SW 1271 (cell line): ENCODE measurements at places on chromosomes 13 and 19.

GRCh38 chr19:50333235-50333736, 4.1 kb upstream of the KCNC3 start:
- peak; percentile 80 for DNase-seq

- no peak for DNase-seq
These were observed 525.1 kb downstream of the LMO7 start for GRCh38 chr13:76160961-76161925.

- DNase-seq = no peak
These were observed 39.7 kb upstream of the SACS start for GRCh38 chr13:23473221-23473620.

GRCh38 chr19:294946-295686, 3.9 kb upstream of the PLPP2 start:
- DNase-seq = no peak

DNA sequence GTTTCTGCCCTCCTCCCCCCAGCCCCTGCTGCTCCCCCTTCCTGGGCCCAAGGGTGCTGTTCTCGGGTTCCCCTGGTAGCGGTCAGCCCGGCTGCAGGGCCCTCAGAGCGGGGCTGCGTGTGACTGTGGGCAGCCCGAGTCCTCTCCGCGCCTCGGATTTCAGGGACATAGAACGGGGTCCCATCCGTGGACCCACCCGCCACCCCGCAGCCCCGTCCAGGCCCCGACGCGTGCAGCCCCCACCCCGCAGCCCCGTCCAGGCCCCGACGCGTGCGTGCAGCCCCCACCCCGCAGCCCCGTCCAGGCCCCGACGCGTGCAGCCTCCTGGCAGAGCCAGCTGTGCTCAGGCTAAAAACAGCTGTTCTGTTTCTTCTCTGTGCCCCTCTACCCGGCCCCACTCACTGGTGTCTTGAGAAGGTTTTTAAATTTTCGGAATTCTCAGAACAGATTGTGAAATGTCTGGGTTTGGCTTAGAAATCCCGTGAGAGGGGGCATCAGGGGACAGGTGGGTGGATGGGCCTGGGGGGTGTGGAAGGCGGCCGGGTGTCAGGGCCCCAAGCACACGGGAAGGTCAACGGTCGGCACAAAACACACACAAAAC, 5.5 kb upstream of the PRTN3 start:
- DNase-seq = no peak

DNA sequence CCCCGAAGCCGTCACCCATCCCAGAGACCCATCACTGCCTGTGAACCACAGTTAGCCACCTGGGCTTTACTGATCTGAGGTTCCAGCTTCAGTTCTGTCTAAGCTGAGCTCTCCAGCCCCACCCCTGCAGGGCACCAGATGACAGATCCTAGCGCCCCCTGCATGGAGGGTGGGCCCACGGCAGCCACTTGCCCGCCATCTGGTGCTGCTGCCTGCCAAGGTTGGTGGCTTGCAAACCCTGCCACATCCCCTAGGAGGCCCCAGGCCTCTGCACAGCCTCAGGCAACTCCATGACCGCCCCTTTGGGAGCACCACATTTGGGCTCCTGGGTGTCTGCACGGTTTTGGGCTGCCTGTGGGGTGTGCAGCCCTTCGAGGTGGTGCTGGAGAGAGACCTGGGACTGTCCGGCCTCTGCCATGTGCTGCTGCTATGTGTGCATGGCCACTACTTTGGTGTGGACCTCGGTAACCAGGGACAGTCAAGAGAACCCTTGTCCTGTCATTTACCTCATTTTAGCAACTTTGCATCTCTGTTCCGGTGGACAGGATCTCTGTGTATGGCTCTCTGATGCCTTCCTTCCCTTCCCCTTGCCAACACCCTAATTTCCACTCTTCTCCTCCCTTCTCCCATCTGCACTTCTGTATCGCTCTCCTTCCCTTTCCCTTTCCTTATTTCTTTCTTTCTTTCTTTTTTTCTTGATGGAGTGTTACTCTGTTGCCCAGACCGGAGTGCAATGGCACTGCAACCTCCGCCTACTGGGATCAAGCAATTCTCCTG, 17.4 kb upstream of the SDHAF1 start:
- DNase-seq = no peak

- DNase-seq = no peak
These were observed 183.2 kb upstream of the SOX1 start for GRCh38 chr13:111883571-111884343.

DNA sequence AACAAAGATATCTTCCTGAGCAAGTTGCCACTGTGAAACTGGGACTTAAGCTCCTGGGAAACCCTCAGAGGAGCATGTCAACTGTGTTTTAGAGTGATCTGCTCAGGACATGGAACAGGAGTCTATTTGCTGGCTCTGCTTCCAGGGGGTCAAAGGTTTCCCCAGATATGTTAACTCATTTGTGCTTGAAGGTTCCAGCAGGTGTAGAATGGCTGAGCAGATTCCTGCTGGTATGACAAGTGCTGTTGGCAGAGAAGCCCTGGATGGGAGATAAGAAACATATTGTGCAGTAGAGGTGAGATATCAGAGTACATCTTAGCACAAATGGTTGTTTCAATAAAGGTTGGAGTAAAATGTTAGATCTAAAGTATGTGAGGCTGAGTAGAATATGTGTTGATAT, 282.7 kb upstream of the DACH1 start:
- DNase-seq = no peak

- no peak for DNase-seq
These were observed 11.8 kb upstream of the FGF9 start for GRCh38 chr13:21659087-21659486.

DNA sequence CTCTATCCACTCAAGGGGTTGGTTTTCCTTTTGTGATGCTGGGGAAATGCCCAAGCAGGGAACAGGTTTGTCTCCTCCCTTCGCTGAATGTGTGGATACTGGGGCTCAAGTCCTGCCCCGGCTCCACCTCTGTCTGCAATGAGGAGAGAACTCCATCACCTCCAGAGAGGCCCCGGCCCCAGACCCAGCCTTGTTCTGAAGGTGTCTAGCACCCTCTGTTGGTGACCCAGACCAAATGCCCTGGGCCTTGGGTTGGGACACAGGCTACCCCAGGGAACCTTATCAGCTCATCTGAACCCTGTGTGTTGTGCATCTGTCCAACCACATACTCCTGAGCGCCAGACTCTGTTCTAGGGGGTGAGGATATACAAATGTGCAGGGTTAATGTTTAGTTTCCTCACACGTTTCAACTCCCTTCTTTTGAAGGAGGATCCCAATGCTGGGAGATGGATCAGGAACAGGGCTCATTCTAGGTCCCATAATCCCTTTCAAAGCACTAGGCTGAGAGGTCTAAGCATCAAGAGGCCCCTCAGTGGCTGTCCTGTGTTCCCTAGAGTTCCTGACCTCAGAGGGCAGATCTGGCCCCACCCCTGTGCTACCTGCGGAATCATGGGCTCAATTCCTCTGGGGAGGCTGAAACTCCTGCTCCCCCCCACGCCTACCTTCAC, 112.5 kb upstream of the SLC7A1 start:
- peak; percentile 12 for DNase-seq

DNA sequence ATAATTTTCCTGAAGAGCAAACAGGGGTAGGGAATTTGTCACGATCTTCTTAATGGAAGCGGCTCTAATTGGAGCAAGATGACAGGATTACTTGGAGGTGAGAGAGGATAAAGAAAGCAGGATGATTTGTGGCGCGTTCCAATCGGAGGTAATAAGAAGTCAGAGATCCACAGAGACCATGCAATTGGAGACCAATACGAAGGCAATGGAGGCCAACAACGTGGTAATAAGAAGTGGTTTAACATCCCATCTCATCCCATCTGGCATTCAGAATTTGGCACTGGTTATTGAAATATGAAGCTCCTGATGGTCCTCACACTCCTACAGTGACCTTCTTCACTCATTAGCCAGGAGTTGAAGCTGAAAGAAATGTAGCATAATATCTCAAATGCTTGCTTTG, 130.6 kb downstream of the DLEU7 start:
- DNase-seq = no peak

DNA sequence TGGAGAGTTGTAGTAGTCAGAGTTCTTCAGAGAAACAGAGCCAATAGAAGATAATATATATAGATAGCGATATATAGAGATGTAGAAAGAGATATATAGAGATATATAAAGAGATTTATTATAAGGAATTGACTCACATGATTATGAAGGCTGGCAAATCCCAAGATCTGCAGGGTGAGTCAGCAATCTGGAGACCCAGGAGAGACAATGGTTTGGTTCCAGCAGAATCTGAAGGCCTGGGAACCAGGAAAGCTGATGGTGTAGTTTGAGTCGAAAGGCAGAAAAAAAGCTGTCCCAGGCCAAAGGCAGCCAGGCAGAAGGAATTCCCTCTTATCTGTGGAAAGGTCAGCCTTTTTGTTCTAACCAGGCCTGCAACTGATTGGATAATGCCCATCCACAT, 194.1 kb downstream of the NUFIP1 start:
- DNase-seq = no peak

DNA sequence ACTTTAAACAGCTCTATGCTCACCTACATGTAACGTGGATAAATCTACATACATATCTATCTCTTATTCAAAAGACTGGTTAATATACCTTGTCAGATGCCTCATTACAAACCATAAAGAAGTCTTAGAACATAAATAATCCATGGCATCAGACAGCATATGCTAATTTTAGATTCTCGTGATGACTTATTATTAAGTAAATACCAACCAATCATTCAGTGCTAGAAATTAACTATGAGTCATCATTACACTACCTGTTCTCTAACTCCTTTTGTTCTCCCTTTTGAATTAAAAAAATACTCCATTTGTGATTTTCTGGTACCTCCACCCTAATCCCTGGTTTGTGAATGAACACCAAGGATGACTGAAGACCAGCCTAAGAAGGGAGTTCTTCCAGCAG, 754.3 kb upstream of the ARGLU1 start:
- DNase-seq = no peak
